Activated CD4-positive, alpha-beta T cell treated with anti-CD3 and anti-CD28 coated beads for 36 hours (primary cell): ENCODE measurements at places on chromosomes 1 and 21. TPM values are rescaled to one million over a fixed set of nuclear protein-coding genes. Genes with fewer than 3 reads are reported as not detected.

The ADAM30 gene
- total RNA-seq = not detected

The TCHHL1 gene
- not detected for total RNA-seq

The CDC42SE1 gene
- total RNA-seq = 101 TPM

The FCGR2B gene
- not detected for total RNA-seq

The TMEM240 gene
- total RNA-seq = 0.42 TPM

DNA sequence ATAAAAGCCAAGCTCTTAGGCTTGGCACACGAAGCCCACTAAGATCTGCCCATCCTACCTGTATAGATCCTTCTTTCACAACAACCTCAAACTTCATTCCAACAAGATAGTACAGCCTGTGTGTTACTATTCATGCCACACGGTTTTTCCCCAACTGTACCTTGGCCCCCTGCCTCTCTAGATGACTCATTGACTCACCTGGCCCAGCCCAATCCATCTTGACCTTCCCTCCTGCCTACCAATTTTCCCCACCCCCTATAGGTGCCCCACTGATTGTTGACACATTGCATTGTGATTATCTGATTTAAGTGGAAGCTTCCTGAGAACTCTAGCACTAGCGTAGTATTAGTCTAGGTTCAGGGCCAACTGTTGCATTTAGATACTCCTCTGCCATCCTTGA, 2.0 kb upstream of the CD101 start:
- H3K4me1 ChIP-seq = peaks cover 42% of the 10 kb centered on the region
- no peak for DNase-seq
- H3K36me3 ChIP-seq = peaks cover 3% of the 10 kb centered on the region
- H3K27me3 ChIP-seq = no peaks in the 10 kb centered on the region

GRCh38 chr1:186009039-186009737, 275.0 kb downstream of the HMCN1 start:
- H3K27ac ChIP-seq = peak overlapping the region; percentile 22
- H3K4me3 ChIP-seq = no peak overlapping the region
- H3K4me1 ChIP-seq = peaks cover 12% of the 10 kb centered on the region
- DNase-seq = no peak
- H3K27me3 ChIP-seq = peaks cover 2% of the 10 kb centered on the region

- H3K4me1 ChIP-seq = no peaks in the 10 kb centered on the region
- no peaks in the 10 kb centered on the region for H3K27me3 ChIP-seq
- no peak overlapping the region for H3K27ac ChIP-seq
- H3K36me3 ChIP-seq = no peaks in the 10 kb centered on the region
Observed at GRCh38 chr1:181259026-181259745, 170.7 kb downstream of the IER5 start.

- H3K27me3 ChIP-seq = peaks cover 5% of the 10 kb centered on the region
- H3K27ac ChIP-seq = no peak overlapping the region
- no peak for DNase-seq
- H3K36me3 ChIP-seq = no peaks in the 10 kb centered on the region
Observed at GRCh38 chr1:201336711-201337450, 40.6 kb downstream of the TNNT2 start.

DNA sequence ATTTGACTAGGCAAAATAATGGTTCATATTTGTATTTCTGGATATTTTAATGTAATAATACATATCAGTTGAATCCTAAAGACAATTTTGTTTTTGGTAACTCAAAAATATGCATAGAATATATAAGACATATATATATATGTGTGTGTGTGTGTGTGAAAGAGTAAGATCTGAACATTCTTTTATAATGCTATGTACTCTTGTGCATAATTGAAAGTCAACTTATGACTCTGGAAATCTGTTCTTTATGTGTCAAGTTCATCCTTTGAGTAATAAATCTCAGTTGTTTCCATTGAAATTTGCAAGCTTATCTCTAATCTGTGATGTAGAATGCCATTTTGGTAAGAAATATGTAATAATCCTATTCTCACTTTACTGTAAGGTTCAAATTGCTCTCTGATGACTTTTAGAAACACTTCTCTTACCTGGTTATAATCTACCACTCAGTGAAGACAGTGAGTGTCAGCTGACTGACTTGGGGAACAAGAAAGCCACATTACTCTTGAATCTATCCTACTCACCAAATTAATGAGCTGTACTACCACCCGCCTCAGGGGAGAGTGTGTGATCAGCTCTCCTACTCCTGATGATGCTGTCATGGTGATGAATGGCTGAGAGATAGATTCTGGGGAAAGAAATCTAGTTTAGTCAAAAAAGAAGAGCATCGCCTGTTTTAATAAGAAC, 15.0 kb upstream of the NEK7 start:
- H3K4me1 ChIP-seq = peaks cover 7% of the 10 kb centered on the region
- no peak overlapping the region for H3K27ac ChIP-seq
- peaks cover 3% of the 10 kb centered on the region for H3K27me3 ChIP-seq
- H3K36me3 ChIP-seq = no peaks in the 10 kb centered on the region
- peak; percentile 28 for DNase-seq
- no peak overlapping the region for H3K4me3 ChIP-seq

GRCh38 chr1:168300626-168301025, 19.9 kb downstream of the TBX19 start:
- no peak overlapping the region for H3K27ac ChIP-seq
- no peak overlapping the region for H3K4me3 ChIP-seq
- peaks cover 1% of the 10 kb centered on the region for H3K36me3 ChIP-seq
- H3K4me1 ChIP-seq = no peaks in the 10 kb centered on the region
- H3K27me3 ChIP-seq = no peaks in the 10 kb centered on the region

DNA sequence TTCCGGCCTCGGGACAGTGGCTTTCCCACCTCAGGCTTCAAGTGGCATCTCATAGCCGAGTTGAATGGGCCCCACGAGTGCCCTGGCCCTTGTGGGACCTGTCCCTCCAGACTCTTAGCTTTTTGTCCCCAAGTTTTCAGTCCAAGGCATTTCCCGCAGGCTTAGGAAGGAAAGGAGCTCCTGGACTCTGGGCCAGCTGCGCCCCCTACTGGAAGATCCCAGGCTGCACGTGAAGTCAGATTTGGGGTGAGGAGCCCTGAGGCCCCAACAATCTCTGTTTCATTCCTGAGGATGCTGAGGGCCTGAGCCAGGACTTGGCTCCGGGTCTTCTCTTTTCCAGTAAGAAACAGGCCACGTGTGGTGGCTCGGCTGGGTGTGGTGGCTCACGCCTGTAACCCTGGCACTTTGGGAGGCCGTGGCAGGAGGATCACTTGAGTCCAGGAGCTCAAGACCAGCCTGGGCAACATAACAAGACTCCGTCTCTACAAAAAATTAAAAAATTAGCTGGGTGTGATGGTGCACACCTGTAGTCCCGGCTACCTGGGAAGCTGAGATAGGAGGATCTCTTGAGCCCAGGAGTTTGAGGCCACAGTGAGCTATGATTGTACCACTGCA, 67.4 kb downstream of the ARHGEF10L start:
- H3K27ac ChIP-seq = no peak overlapping the region
- no peaks in the 10 kb centered on the region for H3K36me3 ChIP-seq
- no peak overlapping the region for H3K4me3 ChIP-seq
- no peaks in the 10 kb centered on the region for H3K27me3 ChIP-seq
- peak; percentile 78 for DNase-seq
- no peaks in the 10 kb centered on the region for H3K4me1 ChIP-seq

DNA sequence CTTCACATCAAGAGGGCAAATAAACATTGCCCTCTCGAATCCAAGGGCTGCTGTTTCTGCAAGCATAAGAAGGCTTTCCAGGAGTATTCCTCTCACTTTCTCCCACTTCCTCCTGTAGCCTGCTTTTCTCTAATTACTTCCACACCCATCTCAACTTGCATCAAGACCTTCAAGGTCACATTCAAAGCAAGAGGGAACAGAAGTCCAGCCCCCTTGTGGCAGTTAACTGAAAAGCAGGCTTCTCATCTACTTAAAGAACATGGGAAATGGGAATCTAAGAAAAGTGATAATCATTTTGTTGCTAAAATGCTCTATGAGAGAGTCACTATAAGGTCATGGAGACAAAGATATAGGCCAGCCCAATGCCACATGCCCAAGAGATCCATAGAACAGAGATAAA, 874.4 kb downstream of the KCNT2 start:
- H3K36me3 ChIP-seq = no peaks in the 10 kb centered on the region
- DNase-seq = peak; percentile 10
- H3K27me3 ChIP-seq = no peaks in the 10 kb centered on the region
- H3K4me3 ChIP-seq = no peak overlapping the region
- no peak overlapping the region for H3K27ac ChIP-seq
